Brain pericyte (primary cell): ENCODE measurements at places on chromosomes 1 and 21.

- no peak for DNase-seq
Observed at GRCh38 chr1:54714881-54715492, 674 bp upstream of the TTC4 start.

DNA sequence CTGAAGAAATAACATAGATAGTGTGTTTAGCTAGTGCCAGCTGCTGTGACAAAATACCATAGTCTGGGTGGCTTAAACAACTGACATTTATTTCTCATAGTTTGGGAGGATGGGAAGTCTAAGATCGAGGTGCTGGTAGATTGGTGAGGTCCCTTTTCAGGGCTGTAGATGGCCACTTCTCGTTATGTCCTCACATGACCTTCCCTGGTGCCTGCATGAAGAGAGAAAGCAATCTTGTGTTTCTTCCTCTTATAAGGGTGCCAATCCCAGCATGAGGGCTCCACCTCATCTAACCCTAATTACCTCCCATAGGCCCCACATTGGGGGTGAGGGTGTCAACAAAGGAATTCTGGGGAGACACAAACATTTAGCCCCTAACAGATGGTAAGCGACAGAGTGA lies 9.3 kb downstream of the MTARC2 start:
- no peak for DNase-seq

DNA sequence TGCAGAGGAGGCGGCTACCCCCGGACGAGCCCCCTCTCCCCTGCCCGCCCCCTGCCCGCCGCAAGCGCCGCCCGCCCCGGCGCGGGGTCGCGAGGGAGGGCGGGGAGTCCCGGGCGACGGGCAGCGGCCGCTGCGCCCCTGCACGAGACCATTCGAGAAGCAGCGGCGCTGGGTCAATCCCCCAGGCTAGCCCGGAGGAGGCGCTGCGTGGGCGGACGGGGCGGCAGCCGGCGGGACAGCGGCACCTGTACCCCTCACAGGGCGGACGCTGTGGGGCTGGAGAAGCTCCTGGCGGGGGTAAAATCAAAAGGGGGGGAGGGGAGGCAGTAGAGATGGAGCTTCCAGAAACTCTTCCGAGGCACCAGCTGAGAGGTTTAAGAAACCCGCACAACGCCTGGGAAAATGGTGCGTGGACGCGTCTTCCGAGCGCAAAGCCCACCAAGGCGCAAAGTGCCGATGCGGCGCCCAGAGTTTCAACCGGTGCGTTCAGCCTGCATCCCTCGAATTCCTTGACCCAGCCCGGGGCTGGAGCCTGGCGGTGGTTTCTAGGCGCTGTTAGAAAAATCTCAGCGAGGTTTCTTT lies at the start of gene PLPPR5:
Gene PLPPR5 (minus strand): TSS at position 1 of the 582 bp plus-strand sequence. CDS start 190 bp downstream, outside the sequence.
- no peak for DNase-seq

DNA sequence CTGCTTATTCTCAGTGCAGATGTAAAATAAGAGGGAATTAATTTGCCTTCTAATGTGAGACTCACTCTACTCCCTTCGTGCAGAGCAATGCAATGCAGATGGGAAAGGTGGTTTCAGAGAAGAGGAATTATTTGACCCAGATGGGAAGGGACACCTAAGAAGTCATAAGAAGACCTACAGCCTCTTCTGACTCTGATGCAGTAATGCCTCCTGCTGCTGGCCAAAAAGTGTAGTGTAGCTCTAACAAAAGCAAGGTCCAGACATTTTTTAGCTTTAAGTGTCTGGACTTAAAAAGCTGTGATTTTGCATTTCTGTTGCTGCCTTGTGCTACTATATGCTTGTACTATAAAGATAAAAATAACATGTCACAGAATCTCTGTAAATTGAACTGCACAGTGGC lies 501.4 kb downstream of the TTLL7 start:
- DNase-seq = no peak

- DNase-seq = no peak
Observed at GRCh38 chr1:106584107-106584506, 472.4 kb upstream of the PRMT6 start.
